Stimulated activated CD4-positive, alpha-beta T cell treated with anti-CD3 and anti-CD28 coated beads, Interleukin-15, amount 100 ng/mL, for 1 hour (primary cell): ENCODE measurements at places on chromosomes 7 and 10.

GRCh38 chr10:22049635-22050034 lies 46.1 kb upstream of the DNAJC1 start:
- no peak for DNase-seq

DNA sequence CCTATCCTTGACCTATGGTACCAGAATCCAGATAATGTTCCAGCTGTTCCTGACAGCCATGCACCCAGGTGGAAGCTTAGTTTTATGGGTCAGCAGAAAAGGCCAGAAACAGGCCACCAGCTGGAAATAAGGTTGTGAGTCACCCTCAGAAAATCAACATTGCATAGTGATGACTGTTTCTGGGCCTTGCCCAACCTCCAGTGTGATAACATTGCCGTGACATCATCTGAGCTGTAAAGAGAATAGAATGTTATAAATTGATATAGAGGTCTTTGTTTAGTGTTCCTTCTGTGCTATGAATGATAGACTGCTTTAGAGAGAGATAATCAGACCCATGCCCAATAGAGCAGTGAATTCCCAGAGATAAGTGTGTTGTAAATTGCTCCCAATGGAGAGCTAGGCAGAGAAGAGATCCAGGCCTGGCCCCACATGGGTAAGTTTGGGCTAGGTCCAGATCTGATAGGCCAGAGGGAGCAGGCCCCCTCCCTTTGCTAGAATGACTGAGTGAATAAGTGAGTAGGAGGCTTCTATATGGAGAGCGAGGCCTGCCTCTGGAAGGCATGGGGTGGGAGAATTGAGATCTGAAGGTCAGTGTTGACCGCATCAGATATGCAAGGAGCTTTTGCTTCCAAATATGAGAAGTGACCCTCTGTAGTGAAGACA lies 14.2 kb upstream of the HPS1 start:
- DNase-seq, result no peak

DNA sequence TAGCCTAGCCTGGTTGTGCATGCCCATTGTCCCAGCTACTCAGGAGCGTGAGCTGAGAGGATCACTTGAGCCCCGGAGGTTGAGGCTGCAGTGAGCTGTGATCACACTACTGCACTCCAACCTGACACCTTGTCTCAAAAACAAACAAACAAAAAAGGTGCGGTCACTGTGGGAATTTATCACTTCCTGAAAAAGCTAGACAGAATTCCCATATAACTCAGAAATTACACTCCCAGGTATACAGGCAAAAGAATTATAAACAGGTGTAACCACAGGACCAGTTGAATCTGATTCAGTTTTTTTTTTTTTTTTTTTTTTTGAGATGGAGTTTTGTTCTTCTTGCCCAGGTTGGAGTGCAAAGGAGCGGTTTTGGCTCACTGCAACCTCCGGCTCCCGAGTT lies 3.2 kb upstream of the OGDH start:
- DNase-seq, result no peak

- no peak for DNase-seq
Measured at GRCh38 chr10:109062371-109062770, 860.9 kb downstream of the XPNPEP1 start.

GRCh38 chr7:121873289-121874194 lies 581 bp downstream of the PTPRZ1 start:
- DNase-seq, result no peak

DNA sequence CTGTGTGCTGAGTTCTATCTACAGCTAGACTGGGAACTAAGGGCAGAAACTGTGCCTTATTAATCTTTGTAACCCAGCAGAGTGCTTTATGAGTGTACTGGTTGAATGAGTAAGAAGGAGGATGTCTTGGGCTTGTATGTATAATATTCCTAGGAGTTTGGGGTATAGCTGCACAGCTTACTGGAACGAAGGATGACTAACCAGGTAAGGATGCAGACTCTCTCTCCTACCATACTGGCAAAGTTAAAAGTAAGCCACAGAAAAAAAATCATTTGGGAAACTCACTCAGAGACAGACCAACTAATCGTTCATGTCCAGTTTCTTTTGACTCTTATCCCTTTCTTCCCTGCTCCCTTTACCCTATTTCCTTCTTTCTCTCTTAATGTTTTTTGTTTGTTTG lies 1.4 kb upstream of the DHTKD1 start:
- DNase-seq, result no peak

- DNase-seq, result no peak
Measured at GRCh38 chr7:8146106-8146787, 115.7 kb downstream of the ICA1 start.

- DNase-seq, result no peak
Measured at GRCh38 chr10:103637011-103637410, 143.5 kb downstream of the NEURL1 start.

- DNase-seq, result no peak
Measured at GRCh38 chr7:69714886-69715576, 116.8 kb downstream of the AUTS2 start.

DNA sequence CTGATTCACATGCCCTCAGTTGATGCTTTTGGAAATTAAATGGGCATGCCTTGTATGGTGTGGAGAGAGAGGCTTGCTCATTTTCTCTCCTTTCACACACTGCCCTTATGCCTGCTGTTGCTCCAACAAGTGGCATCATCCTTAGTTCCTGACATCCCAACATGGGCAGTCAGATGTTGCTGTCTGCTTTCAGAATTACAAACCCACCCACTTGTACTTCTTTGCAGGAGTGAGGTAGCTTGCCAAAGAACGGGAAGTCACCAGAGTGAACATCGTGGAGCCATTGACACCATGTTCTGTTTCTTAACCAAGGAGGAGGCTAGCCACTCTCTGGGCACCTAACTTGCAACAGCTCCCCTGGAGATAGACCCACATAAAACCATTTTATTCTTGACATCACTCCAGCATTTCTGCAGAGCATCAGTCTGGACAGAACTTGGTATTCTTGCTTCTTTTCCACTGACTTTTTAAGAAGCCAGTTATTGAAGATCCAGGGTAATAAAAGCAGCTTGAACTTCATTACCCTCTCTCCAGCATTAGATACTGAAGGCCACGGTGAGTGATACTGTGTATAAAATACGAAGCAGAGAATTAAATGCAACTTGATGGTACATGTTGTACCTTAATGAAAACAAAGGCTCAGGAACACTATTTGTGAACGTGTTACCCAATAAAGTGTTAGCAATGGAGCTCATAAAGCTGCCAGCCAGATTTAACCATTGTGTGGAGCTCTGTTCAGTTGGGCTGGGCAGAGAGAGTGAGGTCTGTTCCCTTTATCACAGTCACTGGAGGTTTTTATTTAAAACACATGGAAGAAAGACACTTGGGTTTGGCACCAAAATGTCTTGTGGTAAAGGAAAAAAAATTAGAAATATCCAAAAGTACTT lies 195.8 kb upstream of the HABP2 start:
- DNase-seq, result no peak

DNA sequence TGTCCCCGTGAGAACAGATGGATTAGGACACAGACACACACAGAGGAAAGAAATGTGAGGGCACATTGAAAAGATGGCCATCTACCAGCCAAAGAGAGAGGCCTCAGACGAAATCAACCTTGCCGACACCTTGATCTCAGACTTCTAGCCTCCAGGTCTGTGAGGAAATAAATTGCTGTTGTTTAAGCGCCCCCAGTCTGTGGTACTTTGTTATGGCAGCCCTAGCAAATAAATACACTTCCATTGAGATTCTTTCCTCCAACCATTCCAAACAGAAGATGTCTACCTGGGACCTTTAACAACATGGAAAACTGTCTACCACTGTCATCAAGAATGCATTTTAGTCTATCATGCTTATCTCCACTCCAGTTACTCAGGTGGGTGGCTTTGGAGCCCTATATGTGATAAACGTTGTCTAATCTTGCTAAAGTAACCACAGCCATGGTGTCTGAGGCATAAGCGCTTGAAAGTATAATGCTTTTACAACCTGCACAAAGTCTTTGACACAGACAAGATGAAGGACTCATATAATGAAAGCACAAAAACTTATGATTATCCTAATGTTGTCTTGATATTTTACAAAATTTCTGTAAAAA lies 244.3 kb downstream of the MTERF1 start:
- no peak for DNase-seq

- no peak for DNase-seq
Measured at GRCh38 chr7:4123346-4123745, 558.7 kb upstream of the FOXK1 start.

DNA sequence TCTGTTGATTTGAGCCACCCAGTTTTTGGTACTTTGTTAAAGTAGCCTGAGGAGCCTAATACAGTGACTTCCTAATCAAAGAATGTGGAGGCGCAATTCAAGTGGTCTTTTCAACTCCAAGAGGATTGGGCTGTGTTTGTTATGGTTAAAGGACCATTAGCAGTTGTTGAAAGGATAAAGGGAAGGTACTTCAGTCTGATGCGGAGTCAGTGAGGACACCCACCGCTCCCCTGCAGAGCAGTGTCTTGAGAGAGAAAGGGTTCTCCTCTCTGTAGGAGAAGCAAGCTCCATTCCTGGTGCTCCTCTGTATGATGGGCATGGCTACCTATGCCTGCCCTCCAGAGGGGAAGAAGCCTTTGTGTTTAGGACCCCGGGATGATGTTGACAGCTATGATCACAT lies 590.6 kb upstream of the C7orf33 start:
- no peak for DNase-seq

DNA sequence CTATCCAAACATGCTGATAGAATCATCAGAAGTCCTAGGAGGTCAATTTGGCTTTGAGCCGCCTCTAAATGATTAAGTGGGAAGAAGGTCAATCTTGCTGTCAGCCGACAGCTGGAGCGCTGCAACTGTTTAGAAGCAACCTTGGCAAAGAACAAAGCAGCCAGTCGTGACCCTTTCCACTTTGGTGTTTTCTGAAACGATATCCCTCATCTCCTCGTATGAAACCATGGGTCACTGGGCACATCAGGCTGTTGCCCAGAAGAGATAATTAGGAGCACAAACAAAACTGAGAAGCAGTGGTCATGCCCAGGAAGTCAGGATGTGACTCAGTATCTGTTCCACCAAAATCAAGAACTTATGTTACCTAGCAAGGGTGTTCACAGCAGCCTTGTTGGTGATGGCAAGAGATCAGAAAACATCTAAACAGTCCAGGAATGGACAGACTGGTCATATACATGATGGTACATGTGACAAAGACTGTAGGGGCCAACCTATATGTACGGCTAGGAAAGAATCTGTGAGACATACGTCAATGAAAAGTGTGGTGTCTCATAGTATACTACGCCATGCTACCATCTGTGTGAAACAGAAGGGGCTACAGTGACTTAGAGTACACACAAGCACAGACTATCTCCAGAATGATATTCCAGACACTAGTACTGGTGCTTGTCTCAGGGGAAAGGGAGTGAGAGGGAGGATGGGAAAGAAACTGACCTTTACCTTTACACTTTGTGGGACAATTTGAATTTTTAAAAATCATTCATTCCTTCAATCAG lies 22.4 kb downstream of the STN1 start:
- DNase-seq, result no peak

GRCh38 chr10:44395396-44395795 lies 10.5 kb upstream of the CXCL12 start:
- no peak for DNase-seq

- no peak for DNase-seq
Measured at GRCh38 chr10:642186-642890, 47.1 kb downstream of the DIP2C start.

- no peak for DNase-seq
Measured at GRCh38 chr7:139232904-139233303, 1.9 kb downstream of the UBN2 start.

DNA sequence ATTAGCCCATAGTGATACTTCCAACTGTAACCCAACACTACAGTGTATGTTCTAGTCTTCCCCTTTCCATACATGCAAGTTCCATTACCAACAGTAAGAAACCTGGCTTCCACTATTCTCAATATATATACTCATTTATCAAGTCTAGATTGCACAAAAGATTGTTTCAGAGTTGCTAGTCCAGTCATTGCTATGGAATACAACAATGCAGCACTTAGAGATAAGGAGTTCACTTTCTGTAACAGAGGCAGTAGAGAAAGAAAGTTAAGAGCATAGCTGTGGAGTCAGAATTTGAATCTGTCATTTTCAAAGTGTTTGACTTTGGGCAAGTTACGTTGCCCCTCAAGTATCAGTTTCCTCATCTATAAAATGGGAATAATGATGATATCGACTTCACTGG lies 90.1 kb downstream of the RTKN2 start:
- DNase-seq, result no peak

GRCh38 chr7:140048138-140048537 lies 14.6 kb downstream of the PARP12 start:
- no peak for DNase-seq

DNA sequence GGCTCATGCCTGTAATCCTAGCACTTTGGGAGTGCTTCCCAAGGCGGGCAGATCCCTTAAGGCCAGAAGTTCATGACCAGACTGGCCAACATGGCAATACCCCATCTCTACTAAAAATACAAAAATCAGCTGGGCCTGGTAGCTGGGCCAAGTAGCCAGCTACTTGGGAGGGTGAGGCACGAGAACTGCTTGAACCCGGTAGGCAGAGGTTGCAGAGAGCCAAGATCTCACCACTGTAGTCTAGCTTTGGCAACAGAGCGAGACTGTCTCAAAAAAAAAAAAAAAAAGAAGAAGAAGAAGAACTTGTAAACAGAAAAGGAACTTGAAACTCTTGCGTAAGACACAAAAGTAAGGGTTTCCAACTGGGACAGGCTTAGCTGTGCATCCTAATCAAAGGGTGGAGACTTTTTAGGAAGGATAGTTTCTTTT lies 5.6 kb upstream of the IFIT2 start:
- no peak for DNase-seq

DNA sequence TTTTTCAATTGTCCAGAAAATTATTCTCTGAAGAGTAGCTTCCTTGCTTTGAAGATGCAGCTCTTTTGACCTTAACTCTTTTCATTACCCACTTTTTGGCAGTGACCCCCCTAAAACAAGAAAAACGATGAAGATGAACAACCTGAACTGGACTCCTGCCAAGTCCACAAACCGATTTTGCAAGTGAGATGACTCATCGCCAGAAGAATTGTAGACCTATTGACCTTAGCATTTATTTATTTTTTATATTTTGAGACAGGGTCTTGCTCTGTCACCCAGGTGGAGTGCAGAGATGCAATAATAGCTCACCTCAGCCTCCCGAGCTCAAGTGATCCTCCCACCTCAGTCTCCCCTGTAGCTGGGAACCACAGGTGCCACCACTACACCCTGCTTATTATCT lies 859.2 kb downstream of the GATA3 start:
- no peak for DNase-seq

- DNase-seq, result no peak
Measured at GRCh38 chr10:133096616-133097269, 9.0 kb downstream of the ADGRA1 start.

GRCh38 chr10:133159611-133159949 lies 439 bp upstream of the KNDC1 start:
- DNase-seq, result no peak

- DNase-seq, result no peak
Measured at GRCh38 chr10:107767185-107767584, 602.7 kb upstream of the SORCS1 start.

GRCh38 chr10:120517881-120518484 lies 61.0 kb downstream of the PLPP4 start:
- DNase-seq, result no peak

GRCh38 chr10:73205081-73205480 lies 37.2 kb downstream of the FAM149B1 start:
- DNase-seq, result no peak

- DNase-seq, result no peak
Measured at GRCh38 chr10:110040767-110041478, 33.1 kb downstream of the ADD3 start.

- no peak for DNase-seq
Measured at GRCh38 chr7:143003393-143004051, 23.4 kb downstream of the OR9A2 start.

- DNase-seq, result no peak
Measured at GRCh38 chr10:74640134-74640921, 186.1 kb upstream of the KAT6B start.

GRCh38 chr7:151682831-151683614 lies 163.3 kb upstream of the RHEB start:
- DNase-seq, result no peak
